A549 treated with dexamethasone at 1 μM for 4 hours (cell line): ENCODE measurements at places on chromosomes 7 and 10. TPM values are rescaled to one million over a fixed set of nuclear protein-coding genes. Genes with fewer than 3 reads are reported as not detected.

The DBF4 gene
- total RNA-seq, result 25.9 to 33.5 TPM (median 30.6 TPM) in 5 replicates

The ZFYVE27 gene
- 17.5 to 22.0 TPM (median 20.7 TPM) in 5 replicates for total RNA-seq

The TRPV6 gene
- total RNA-seq, result not detected in 5 replicates

The ACTL6B gene
- not detected in 5 replicates for total RNA-seq

The CYP2C19 gene
- total RNA-seq, result 0.11 TPM in 1 of 5 replicates, not detected in the others

The CPED1 gene
- total RNA-seq, result not detected in 5 replicates

The FGL2 gene
- not detected in 5 replicates for total RNA-seq

The STRIP2 gene
- 5.1 to 7.7 TPM (median 5.6 TPM) in 5 replicates for total RNA-seq

The TDRD1 gene
- not detected in 5 replicates for total RNA-seq

The SPDYE1 gene
- total RNA-seq, result not detected in 5 replicates

The SEC61A2 gene
- 11.4 to 12.7 TPM (median 12.0 TPM) in 5 replicates for total RNA-seq

The ANKRD22 gene
- total RNA-seq, result 0.25 to 0.41 TPM (median 0.29 TPM) in 5 replicates
